ENCODE measurements at places on chromosomes 7 and 10.

- DNase-seq: no peak
Observed at GRCh38 chr10:96082748-96083147, 39.4 kb downstream of the CCNJ start.

DNA sequence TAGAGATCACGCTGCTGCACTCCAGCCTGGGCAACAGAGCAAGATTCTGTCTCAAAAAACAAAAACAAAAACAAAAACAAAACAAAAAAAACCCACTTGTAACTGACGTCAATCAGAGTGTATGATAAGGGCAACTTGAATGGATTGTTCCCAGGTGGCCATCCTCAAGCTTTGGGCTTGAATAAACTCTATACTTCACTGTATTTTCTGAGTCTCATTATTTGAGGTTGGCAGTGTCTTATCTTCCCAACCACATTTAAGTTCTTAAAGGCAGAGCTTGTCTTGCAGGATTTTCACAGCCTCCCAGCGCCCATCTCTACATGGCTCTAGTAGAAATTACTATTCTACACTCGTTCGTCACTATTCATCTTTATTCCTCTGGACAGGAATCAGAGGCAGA lies 5.1 kb upstream of the OAT start:
- no peak for DNase-seq

DNA sequence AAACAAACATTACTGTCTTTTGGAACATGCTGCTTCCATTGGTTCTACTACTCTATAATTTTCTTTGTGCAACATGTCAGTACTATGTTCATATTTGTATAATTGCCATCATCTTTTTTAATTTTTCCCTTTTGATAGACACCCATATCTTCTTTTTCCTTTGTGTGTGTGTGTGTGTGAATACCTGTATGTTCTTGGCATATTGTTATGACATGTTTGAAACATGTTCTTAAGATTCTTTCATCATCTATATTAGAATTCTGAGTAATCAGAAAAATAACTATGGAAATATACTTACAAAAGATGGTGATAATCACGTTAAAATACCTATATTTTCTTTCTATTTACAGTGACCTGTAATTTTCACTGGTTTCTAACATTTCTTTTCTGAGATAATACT lies 3.5 kb upstream of the CDK6 start:
- DNase-seq: no peak

DNA sequence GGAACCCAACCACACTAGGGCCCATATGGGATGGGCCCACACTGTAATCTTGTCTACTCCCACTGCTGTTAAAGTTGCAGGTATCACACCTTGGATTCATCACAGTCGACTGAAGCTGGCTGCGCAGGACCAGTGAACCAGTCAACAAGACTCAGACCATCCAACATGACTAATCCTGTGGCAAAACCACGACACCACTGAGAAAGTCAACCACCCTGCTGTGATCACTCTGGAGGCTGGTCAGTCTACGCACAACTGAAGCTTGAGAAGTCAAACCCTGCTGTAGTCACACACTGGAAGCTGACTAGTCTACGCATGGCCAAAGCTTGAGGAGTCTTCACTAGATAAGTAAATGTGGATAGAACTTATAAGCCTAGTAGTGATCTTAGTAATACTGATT lies 9.6 kb upstream of the CYREN start:
- DNase-seq: no peak

- no peak for DNase-seq
Observed at GRCh38 chr7:157574120-157574825, 237.5 kb downstream of the DNAJB6 start.

DNA sequence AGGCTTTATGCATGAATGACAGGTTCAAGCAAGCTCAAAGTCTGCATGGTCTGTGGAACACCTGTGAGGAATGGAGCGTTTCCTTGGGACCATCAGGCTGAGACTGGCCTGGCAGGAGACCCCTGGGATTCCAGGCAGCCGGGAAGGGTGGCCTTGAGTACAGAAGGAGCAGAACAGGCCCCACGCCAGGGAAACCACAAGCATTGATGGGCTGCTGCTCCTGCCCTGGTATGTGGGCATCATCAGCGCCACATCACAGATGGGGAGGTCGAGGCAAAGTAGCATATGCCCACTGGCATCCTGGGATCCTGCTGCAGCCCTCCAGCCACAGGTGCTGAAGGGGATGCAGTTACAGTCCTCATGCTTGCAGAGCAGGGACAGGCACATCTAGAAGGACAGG lies 40.9 kb downstream of the ANTXRL start:
- DNase-seq: no peak

DNA sequence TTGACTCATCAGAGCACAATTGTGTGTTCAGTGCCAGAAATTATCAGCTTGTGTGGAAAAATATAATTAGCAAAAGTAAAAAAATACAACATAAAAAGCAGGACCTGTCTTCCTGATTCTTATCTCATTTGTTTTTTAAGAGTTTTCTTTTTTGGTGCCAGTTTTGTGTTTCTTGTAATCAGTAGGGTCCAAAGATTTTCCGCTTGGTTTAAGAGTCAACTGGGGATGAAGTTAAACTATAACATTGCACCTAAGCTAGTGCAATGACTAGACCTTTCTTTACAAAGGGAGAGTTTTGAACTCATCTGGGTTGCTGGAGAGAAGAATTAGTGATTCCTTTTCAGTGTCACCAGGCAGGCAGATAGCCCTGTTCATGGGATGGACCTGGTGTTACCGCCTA lies 113.4 kb downstream of the PLPP4 start:
- no peak for DNase-seq

- DNase-seq: no peak
Observed at GRCh38 chr10:43417950-43418768, 9.2 kb upstream of the HNRNPF start.

DNA sequence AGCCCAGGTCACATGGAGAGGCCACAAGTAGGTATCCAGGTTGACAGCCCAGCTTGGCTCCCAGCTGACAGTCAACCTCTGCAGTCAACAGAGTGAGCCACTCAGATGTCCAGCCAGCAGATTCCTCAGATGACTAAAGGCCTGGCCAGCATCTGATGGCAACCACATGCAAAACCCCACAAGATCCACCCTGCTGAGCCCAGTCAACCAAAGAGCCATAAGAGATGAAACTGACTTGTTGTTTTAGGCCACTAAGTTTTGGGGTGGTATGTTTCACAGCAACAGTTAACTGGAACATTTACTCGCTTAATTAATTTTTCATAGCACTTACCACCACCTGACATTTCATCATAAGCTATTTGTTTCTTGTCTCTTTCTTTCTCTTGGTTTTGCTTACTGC lies 107.3 kb upstream of the KDM7A start:
- no peak for DNase-seq

DNA sequence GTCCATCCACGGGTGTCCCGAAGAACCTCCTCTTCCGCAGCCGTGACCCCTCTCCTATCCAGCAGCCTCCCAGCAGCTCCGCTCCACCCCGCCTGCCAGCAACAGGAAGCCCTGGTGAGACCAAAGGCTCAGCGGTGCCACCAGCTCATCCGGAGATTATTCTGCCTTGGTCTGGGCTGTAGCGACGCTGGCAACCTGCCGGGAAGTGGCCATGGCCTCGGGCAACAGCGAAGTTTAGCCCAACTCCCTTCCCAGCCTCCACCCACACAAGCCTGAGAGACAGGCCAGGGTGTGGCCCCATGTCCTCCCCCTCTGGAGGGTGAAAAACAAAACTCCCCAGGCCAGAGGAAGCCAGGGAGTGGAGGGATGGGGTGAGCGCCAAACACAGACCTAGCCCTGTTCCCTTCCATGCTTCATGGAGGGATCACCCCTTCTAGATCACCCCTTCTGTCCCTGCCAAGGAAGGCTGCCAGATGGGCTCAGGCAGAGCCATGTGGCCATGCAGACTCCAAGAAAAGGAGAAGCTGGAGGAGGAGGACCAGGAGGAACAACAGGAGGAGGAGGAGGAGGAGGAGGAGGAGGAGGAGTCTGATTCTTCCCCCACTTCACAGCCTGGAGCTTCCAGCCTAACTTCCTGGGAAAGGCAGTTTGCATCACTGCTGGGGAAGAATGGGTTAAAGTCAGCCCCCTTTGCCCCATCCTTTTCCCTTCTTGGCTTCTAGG lies 918 bp downstream of the CALHM2 start:
- DNase-seq: peak; percentile 17

DNA sequence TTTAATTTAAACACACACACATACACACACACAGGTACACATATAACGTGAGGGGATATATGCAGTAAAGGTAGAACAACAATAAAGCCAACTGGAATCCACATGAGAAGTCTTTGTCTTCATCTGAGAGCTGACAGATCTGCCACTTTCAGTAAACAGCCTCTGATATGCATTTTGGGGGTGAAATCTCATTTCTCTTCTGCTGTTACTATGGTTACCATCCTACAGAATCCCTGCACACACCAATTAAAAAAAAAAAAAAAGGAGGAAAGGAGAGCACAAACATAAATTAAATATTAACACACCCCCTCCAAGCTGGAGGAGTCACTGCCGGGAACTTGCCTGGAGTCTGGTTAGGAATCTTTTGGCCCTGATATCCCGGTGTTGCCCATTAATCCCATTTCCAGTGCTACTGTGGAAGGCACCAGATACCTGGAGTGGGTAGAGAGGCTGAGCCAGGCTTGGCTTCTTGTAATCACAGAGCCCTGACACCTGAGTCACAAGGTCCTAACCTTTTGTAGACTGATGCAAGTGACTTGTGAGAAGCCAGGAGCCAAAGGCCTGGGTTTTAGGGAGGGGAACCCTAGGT lies 169.1 kb downstream of the LHFPL3 start:
- DNase-seq: no peak

GRCh38 chr7:94855589-94855988 lies 51.8 kb upstream of the PPP1R9A start:
- no peak for DNase-seq

- no peak for DNase-seq
Observed at GRCh38 chr10:127849921-127850320, 42.8 kb downstream of the CLRN3 start.

GRCh38 chr10:61588770-61589211 lies 73.9 kb upstream of the CABCOCO1 start:
- DNase-seq: no peak

DNA sequence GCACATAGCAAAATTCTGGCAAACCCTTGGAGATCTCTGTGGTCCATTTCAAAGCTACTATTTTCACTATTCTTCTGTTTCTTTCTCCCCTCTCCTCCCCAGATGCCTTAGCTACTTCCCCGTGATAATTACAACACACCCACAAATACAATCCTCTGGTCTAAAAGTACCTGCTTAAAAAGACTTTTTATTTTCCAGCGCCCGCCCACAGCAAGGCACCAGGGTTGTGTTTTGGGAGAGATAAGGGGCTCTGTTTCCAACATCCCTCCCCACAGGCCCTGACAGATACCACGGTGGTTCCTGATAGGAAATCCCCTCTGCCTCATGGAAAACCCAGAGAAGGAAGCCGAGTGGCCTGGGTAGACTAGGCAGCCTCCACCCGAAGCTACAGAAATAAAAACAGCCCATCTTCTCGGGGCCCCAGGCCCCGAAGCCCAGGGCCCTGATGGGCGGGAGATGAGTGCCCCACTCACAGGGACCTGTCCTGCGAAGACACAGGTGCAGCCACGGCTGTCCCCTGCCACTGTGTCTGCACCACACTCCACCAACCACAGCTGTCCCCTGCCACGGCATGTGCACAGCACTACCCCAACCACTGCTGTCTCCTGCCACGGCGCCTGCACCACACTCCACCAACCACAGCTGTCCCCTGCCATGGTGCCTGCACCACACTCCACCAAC lies 19.7 kb downstream of the CALML5 start:
- DNase-seq: no peak

GRCh38 chr7:121372376-121373010 lies 23.6 kb downstream of the FAM3C start:
- no peak for DNase-seq

DNA sequence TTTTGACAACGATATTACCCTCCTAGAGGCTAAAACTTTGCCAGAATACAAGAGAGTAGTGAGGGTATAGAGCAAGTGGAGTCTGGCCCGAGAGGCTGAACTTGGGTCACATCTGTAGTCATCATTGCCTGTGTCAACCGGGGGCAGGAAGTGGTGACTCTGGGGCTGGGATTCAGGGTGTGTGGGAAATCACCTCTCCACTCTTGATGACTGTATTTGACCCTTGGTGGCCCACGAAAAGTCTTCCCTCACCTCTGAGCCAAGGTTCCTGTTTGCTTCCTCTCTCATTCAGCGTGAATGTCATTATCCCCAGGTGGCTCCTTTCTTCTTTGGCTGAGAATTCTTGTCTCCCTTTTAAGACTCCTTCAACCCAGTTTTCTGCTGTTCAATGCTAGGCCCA lies 240.4 kb downstream of the ABCA13 start:
- no peak for DNase-seq

DNA sequence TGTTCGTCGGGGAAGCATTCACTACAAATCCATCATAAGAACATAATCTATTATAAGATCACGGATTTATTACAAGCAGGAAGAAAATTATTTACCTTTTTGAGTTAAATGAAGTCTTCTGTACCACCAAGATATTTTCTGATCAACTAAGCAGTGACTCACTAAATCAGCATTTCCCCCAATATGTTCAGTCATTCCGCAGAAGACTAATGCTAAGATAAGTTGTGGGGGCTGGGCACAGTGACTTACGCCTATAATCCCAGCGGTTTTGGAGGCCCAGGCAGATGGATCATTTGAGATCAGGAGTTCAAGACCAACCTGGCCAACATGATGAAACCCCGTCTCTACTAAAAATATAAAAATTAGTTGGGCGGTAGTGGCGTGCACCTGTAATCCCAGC lies 144.2 kb upstream of the EGR2 start:
- no peak for DNase-seq

- DNase-seq: no peak
Observed at GRCh38 chr7:82615527-82615926, 171.9 kb upstream of the CACNA2D1 start.

DNA sequence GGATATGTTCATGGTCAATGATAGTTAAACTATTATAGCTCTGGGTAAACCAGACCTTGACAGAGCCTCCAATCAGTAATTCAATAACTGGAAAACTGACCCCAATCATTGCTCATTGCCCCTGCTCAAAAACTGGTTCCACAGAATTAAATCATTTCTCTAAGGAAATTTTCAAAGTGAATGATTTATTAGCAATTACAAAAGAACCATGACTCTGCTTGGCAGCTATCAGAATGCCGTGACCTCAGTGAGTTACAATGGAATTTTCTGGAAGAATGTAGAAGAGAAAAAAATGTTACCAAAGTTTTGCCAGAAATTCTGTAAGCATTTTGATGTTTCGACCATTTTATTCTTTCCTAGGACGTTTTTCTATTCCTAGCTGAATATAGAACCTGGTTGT lies 106.8 kb upstream of the APBB1IP start:
- DNase-seq: no peak

DNA sequence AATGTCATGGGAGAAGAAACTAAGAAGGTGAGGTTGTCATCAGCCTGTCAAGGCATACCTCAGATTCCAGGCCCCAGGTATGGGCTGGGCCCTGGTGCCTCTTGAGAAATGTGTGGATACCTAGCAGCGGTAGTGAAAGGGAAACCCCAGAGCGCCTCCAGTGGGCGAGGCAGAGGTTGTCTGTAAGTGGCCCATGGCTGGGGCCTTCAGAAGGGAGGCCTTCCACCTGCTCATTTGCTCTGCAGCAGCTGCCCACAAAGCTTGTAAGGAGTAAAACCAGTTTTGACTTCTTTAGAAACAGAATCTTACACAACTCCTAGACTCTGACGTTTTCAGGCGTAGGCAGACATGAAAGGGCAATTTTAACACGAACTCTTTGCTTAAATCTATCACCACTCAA lies 509.9 kb downstream of the PARD3 start:
- peak; percentile 24 for DNase-seq

Measured in small intestine (tissue), 16 donors.